ENCODE measurements at places on chromosomes 3 and 15.

- no peak for DNase-seq
Measured at GRCh38 chr15:39621976-39622375, 41.1 kb downstream of the THBS1 start.

- DNase-seq = no peak
Measured at GRCh38 chr15:60695713-60696522, 217.0 kb upstream of the ICE2 start.

- DNase-seq = peak; percentile 35
Measured at GRCh38 chr3:53531749-53532148, 37.3 kb downstream of the CACNA1D start.

- DNase-seq = no peak
Measured at GRCh38 chr3:127572735-127573134, 17.8 kb downstream of the TPRA1 start.

DNA sequence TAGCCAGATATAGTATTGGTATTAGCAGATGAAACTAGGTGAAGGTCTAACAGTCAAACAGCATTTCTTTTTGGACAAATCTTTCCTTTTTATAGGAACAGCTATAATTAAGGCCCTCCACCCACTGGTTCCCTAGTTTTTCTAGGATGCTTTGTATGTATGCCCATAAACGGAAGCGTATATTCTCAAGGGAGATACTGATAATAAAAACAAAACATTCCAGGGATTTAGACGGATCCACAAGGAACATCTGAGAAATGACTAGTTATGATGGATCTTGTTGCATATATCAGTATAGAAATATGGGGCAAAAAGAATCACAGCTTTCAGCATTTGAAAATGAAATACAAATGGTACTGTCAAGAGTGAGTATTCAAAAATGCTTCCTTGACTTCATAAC lies 22.5 kb downstream of the LRRC28 start:
- DNase-seq = no peak

- DNase-seq = no peak
Measured at GRCh38 chr3:732326-732928, 360.4 kb upstream of the CNTN6 start.

DNA sequence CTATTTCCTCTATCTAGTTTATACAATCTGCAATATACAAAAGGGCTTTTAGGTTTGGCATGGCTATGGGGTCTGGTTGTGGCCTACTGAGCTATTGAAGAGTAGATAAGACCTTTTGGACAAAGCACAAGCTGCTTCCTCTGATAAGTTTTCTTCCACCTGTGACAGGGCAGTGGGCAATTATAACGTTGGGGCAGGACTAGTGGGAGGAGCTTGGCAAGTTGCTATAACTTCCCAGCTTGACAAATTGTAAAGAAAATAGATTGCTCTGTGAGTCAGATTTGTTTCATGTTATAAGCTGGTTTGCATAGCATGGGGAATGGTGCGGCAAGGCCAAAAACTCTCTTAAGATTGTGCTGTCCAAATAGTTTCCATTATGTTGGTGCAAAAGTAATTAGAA lies 64.9 kb downstream of the SLC7A14 start:
- DNase-seq = no peak

GRCh38 chr15:67059127-67059553 lies 6.3 kb upstream of the SMAD3 start:
- DNase-seq = no peak

DNA sequence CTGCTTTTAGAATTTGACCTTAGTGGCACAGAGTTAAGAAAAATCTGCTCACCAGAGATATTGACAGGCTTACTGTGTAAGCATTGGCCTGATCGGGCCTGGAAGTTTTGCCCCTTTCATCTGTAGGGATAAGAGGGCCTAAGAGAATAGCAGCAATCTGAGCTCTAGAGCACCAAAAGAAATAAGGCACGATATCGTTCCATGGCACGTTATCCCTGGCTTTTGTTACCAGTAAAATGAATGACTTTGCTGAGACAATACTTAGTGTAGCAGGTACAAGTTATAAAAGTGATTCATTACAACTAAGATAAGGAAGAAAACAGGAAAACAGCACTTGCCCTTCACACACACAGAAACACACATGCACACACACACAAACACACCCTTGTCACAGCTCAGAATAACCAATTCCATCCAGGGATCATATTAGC lies 5.0 kb downstream of the THBS1 start:
- no peak for DNase-seq

GRCh38 chr3:10729439-10729838 lies 86.6 kb upstream of the SLC6A11 start:
- DNase-seq = no peak

DNA sequence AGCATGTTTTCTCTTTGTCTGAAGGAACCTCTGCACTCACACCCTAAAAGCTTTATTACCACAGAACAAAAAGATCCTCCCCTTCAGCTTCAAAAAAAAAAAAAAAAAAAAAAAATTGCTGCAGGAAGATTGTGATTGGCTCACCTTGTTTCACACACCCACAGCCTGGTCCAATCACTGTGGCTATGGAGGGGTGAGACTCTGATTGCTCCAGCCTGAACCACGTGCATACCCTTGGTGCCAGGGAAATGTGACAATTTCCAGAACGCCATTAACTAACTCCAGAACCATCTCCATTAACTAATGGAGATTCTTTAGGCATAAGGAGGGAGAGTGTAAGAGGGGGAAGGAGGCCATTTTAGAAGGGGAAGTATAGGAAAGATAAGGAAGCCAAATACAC lies 106.5 kb upstream of the CRBN start:
- no peak for DNase-seq

DNA sequence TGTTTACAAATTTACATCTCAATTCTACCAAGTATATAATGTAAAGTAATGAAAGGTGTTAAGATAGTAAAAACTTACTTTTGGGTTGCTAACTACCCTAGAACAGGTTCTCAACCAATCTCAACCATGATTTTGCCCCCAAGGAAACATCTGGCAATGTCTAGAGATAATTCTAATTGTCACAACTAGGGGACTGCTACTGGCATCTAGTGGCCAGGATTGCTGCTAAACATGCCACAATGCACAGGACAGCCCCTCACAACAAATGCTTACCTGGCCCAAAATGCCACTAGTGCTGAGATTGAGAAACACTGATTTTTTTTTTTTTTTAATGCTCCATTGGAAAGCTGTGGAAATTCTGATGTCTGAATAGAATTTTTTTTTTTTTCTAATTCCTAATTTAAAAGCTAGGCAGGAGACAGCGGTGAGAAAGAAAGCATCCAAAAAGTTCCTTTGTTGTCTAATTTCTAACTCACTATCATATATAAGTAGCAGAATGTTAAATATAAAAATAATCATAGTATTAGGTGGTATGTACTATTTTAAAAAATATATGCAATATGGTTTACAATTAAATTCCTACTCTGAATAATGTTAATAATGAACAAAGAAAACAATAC lies 81.5 kb downstream of the TJP1 start:
- DNase-seq = peak; percentile 46

GRCh38 chr3:66962664-66963063 lies 35.4 kb upstream of the KBTBD8 start:
- DNase-seq = no peak

DNA sequence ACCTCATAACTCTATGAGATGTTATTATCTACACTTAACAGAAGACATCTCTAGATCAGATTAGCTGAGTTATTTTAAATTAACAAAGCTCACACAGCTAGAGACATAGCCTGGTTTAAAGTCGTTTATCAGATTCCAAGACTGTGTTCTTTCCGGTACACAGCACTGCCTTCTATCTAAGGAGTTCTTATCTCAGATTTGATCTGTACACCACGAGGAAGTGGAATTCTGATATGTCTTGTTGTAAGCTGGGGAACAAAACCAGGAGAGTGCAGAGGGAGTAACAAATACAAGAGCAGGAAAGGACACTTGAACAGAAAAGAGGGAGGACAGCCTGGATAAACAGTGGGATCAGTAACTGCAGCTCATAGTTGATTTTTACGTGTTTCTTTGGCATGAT lies 61.7 kb upstream of the KCNMB2 start:
- DNase-seq = no peak

Data from DMS53 (cell line).